GOT3 (cell line): ENCODE measurements at places on chromosomes 1 and 21.

DNA sequence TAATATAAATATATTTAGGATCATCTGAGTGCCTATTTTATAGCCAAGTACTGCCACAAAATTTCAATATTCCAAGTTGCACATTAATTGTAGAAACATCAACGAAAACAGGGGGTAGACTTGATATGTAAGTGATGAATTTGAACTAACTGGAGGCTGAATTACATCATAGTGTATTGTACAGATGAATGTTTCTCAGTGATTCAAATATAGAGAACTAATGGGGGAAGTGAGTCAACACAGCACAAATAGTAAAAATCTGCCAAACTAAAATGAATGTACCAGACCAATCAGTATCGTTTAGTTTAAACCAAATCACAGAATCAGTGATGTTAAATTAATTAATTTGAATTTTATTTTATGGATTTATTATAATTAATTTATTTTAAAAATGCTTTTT is 42.8 kb downstream of the RTCA start:
- no peak for DNase-seq

- no peak for DNase-seq
These were observed 6.4 kb downstream of the TRIM63 start for GRCh38 chr1:26060832-26061574.

DNA sequence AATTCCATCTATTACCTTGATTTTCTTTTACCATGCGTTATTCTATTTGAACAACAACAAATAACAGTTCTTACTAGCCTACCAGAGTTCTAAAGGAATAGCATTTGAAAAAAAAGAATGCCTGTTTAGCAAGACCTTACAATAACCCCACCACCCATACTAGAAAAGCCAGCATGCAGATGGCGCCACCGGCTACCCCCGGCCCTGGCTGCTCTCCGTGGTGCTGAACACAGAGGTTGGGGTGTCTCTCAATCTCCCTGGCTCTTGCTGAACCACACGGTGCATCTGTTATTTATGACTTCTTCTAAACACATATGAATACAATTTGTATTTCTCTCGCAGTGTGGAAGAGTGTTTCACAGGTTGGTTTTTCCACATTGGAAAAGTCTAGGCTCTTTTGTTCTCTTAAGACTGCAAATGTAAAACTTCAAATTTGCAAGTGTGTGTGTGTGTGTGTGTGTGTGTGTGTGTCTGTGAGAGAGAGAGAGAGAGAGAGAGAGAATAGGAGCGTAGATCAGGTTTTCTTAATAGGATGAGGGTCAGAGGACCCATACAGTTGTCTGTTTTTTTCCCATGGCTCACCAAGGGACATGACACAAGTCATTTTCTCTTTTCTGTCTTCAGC is 13.6 kb downstream of the GRIK3 start:
- no peak for DNase-seq

GRCh38 chr21:39313042-39313570 is 326 bp downstream of the BRWD1 start:
- no peak for DNase-seq

GRCh38 chr1:244445320-244446181 is 6.2 kb downstream of the ADSS2 start:
- DNase-seq: no peak

- no peak for DNase-seq
These were observed 5.6 kb downstream of the C1orf35 start for GRCh38 chr1:228097333-228098081.

- DNase-seq: no peak
These were observed 5.0 kb downstream of the SUCO start for GRCh38 chr1:172537827-172538391.
